ENCODE measurements at places on chromosomes 16 and 17.

GRCh38 chr17:78677303-78678221, 100.4 kb upstream of the DNAH17 start:
- no peak for DNase-seq

GRCh38 chr17:18183334-18184142, at the start of gene ALKBH5:
TSS of gene ALKBH5 (plus strand) at chr17:18183828. CDS start at chr17:18184244, 416 bp downstream.
- DNase-seq, result peak; percentile 98

GRCh38 chr16:1430759-1431496, at the start of gene PERCC1:
TSS of gene PERCC1 (plus strand) at chr16:1431078. CDS start at chr16:1432594, 1,516 bp downstream.
- DNase-seq, result peak; percentile 58

GRCh38 chr17:39393736-39394135, 7.7 kb downstream of the FBXL20 start:
- no peak for DNase-seq

DNA sequence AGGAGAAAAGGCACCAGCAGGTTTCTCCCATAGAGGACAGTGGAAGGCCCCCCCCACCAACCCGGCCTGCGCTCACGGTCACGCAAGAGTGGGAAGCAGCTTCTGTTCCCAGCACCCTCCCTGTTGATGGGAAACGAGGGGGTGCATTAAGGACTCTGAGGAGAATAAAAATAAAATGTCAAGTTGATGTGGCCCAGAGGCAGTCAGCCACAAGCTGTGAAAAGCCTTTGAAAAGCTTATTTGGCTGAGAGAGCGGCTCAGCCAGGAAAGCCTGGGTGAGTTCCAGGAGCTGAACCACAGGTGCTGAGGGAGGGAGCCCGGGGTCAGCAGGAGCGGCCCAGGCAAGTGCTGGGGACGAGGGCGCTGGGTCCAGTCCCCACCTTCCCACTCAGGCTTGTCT, 26.9 kb upstream of the SPATA32 start:
- DNase-seq, result no peak

GRCh38 chr17:8117367-8117979, 841 bp downstream of the ALOXE3 start:
- DNase-seq, result no peak

DNA sequence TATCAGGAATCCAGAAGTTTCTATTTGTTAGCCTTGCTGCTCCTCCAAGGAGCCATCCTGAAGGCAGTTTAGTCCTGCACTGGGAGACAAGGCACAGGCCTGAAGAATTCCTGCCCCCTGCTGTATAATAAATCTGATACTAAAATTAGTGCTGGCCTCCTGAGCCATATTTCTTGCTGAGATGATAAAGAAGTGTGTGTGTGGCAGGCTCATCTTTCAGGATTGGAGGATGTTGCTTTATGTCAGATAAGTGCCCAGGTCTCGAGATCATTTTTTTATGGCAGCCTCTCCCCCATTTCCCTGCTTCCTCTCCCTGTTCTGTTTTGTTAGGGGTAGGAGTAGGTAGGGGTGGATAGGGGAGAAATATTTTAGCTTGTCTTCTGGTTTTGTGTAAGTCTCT, 26.0 kb downstream of the MSI2 start:
- no peak for DNase-seq

GRCh38 chr16:78982096-78982744, 618.3 kb downstream of the MAF start:
- no peak for DNase-seq

DNA sequence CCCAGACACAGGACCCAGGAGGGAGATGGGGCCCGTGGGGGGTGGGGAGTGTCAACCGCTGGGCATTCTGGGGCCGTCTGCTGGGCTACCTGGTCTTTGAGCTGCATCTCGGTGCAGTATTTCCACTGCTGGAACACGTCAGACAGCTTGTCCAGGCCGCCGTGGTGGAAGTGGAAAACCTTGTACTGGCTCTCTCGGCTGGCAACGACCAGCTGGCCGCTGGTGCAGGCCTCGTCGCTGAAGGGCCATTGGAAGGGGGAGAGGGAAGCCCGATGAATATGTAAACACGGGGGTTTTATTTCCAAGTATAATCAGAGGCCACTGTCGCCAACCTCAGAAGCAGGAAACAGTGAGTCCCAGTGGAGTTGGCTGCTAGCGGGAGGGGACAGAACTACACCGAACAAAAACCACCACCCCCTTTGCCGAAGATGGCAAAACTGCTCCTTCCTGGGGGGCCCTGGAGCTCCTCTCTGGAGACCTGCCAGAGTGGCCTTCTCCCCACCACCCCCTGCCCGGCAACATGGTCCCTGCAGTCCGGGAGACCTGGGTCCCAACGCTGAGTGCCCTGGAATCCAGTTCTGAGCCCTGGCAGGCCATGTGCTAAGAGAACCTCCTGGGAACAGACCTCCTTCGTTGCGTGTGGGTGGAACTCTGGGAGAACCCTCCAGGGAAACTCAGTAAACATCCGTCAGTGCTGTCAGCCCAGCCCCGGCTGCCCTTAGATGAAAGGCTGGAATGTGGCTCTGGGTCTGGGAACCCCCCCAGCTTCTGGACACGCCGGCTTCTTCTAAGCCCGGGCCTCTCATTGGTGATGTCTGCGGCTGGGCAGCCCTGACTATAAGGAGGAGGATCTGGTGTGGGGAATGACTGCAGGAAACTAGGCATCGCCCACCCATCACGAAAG, 84.1 kb downstream of the TBC1D16 start:
- DNase-seq, result no peak

GRCh38 chr16:4249530-4250308, 7.8 kb upstream of the SRL start:
- DNase-seq, result no peak

- no peak for DNase-seq
These were observed 32.8 kb upstream of the ABCC12 start for GRCh38 chr16:48188449-48189102.

- peak; percentile 78 for DNase-seq
These were observed at the start of gene GIT1 for GRCh38 chr17:29589524-29590410. TSS of gene GIT1 (minus strand) at chr17:29589648. CDS start at chr17:29589378, 270 bp downstream.

- DNase-seq, result peak; percentile 81
These were observed 32.4 kb downstream of the WIPI1 start for GRCh38 chr17:68424861-68425260.

GRCh38 chr17:40714473-40714872, 10.9 kb upstream of the KRT24 start:
- no peak for DNase-seq

DNA sequence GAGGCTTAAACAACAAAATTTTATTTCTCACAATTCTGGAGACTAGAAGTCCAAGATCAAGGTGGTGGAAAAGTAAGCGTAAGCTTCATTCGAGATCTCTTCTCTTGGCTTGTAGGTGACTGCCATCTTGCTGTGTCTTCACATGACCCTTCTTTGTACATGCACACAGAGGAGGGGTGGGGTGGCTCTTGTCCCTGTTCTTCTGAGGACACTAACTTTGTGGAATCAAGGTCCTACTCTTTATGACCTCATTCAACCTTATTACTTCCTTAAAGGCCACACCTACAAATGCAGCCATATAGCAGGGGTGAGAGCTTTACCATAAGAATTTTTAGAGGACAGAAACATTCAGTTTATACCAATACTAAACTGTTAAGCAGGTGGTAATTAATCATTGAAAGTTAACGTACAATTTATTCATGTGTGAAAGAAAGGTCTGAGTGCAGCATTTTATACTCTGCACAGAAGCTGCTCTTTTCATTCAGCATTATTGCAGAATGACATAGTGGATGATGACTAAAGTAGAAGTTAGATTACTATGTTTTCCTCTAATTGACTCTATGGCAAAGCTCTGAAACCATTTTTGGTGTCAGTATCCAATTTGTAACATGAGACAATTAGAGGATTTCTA, 139.9 kb upstream of the HLF start:
- DNase-seq, result no peak

DNA sequence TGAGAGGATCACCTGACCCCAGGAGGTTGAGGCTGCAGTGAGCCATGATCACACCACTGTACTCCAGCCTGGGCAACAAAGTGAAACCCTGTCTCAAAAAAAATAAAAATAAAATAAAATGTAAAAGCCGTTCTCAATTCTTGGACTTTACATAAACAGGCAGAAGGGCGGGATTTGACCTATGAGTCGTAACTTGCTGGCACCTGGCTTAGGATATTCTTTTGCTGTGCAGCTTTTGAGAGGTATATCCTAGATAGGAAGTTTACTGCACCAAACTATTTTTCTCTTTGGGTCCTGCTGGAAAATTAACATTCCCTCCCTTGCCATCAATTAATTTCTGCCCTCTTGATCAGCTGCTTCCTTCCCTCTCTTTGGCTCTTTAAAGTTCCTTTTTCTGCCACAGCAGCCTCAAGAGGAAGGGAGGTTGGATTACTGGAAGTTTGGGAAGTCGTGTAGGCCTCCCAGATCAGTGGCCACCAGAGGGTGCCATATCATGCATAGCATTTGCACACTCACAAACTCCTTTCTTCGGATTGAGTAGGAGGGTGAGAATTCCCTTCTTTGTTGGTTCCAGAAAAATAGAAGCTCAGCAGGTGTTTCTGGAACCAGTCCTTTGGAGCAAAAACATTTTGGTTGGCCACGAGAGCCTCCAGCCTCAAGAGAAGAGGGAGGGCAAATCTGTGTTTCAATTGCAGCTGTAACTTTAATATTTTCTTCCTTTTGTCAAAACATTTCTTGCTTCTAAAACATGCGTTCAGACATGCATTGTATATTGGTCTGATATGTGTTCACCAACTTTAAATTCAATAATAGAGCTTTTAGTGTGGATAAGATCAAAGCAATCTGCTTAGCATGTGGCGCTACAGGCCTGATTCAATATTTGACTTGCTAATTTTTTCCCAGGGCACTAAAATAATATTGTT, 147.3 kb downstream of the CCDC182 start:
- DNase-seq, result peak; percentile 68

DNA sequence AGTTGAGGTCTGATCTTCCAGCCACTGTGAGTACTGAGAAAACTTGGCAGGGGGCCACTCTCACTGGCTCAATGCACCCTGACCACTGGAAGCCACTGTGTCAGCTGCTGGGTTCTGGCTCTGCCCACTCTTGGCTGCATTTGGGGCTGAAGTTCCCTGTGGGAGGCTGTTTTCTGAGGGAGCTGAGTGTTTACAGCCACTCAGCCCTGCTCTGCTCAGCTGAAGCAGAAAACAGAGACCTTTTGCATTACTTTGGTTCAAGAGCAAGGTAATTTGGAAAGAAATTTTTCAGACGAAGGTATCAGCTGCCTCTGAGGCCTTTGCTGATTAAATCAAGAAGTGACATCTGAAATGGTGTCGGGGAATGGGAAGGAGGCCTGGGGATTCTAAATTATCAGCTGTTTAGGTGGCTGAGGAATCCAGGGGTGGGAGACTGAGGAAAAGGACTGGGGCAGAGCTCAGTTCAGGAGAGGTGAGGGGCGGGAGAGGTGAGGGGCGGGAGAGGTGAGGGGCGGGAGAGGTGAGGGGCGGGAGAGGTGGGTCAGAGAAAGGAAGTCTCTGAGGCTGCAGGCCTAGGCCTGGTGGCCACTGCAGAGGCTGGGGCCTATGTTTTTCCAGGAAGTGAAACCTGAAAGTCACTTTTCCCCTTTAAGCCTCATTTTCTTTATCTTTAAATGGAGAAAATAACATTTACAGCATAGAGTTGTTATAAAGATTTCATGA, at the start of gene ACSM5:
Gene ACSM5, plus strand, starts transcription at position 137 of the 723 bp plus-strand sequence. CDS start 1,951 bp downstream, outside the sequence.
- DNase-seq, result no peak

- DNase-seq, result no peak
These were observed 403.0 kb upstream of the ASIC2 start for GRCh38 chr17:33696102-33696501.

- no peak for DNase-seq
These were observed 57.0 kb downstream of the HS3ST3A1 start for GRCh38 chr17:13544765-13545164.

DNA sequence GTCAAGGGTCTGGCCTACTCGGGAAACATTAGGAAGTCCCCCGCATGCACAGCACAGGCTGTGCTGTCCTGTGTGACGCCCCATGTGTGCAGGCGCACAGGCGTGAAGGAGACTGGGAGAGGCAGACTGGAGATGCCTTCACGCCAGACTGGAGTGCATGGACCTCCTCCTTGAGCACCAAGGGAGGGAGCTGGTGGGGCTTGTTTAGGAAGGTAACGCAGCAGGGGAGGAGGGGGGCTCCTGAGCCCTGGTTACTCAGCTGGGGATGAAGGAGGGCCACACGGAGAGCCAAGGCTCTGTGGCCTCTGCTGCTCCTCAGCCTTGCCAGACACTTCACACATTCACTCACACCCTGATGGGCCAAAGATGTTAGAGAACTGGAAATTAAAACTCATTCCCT, 7.7 kb downstream of the HSDL1 start:
- DNase-seq, result no peak

- DNase-seq, result peak; percentile 67
These were observed 2.3 kb downstream of the BAHCC1 start for GRCh38 chr17:81397314-81398175.

GRCh38 chr17:10208604-10209193, 10.3 kb upstream of the GAS7 start:
- no peak for DNase-seq

- peak; percentile 48 for DNase-seq
These were observed 9.4 kb downstream of the RPL19 start for GRCh38 chr17:39209317-39210092.

DNA sequence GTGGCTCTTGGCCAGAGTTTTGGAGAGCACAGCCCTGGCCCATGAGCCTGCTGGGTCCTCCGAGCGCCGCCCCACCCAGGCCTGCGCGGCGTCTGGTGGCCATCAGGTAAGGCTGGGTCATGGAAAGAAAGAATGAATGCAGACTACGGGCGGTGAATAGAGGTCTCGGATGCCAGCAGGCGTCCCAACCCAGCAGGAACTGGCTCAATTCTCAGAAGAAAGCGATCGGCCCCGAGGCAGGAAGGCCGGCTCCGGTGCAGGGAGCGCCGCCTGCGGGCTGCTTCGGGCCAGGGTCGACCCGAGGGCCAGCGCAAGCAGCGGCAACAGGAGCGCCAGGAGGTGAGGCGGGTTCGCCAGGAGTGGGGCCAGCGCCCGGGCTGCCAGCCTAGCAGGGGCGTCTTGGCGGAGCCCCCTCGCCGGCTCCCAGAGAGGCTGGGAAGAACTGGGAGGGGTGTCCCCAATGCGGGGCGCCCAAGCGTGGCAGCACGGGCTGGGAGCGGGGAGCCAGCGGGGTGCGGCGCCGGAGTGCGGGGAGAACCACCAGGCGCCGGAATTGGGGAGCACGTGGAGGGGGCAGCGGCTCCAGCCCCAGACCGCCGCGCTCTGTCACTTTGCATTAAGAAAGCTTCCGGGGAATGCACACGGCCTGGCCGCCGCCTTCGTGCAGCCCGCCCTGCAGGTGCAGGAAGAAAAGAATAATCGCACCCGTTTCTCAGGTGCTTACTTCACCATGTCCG, 7.1 kb upstream of the TMC5 start:
- no peak for DNase-seq

- DNase-seq, result no peak
These were observed 1.9 kb upstream of the IL4R start for GRCh38 chr16:27311897-27312303.

GRCh38 chr17:66507103-66507923, 204.9 kb downstream of the PRKCA start:
- DNase-seq, result no peak

DNA sequence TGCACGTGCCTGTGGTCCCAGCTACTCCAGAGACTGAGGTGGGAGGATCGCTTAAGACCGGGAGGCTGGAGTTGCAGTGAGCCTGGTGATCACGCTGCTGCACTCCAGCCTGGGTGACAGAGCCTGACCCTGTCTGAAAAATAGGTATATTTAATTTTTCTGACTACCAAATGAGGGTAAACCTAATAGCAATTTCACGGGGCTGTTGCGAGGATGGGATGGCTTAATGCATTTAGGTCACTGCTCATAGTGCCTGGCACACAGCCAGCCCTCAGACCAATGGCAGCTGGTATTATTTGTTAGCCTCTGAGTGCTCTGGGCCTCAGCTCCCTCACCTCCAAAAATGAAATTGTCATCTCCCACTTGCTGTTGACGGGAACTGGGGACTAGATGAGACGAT, 5.9 kb upstream of the CDIP1 start:
- DNase-seq, result no peak

Measured in NCI-H2171 (cell line).